ENCODE measurements at places on chromosomes 16 and 17.

- H3K27ac ChIP-seq, result no peak overlapping the region
- DNase-seq, result no peak
- H3K36me3 ChIP-seq, result no peaks in the 10 kb centered on the region
These were observed 151.5 kb upstream of the GOT2 start for GRCh38 chr16:58885528-58886170.

- peaks cover 4% of the 10 kb centered on the region for H3K36me3 ChIP-seq
- H3K27me3 ChIP-seq, result no peaks in the 10 kb centered on the region
- DNase-seq, result no peak
- H3K4me3 ChIP-seq, result no peak overlapping the region
- peaks cover 50% of the 10 kb centered on the region for H3K4me1 ChIP-seq
These were observed 45.1 kb downstream of the ZFHX3 start for GRCh38 chr16:73002866-73003265.

- no peak overlapping the region for H3K4me3 ChIP-seq
- DNase-seq, result no peak
- peaks cover 14% of the 10 kb centered on the region for H3K36me3 ChIP-seq
- H3K27ac ChIP-seq, result no peak overlapping the region
- H3K27me3 ChIP-seq, result no peaks in the 10 kb centered on the region
These were observed 40.2 kb downstream of the SPOP start for GRCh38 chr17:49637739-49638138.

DNA sequence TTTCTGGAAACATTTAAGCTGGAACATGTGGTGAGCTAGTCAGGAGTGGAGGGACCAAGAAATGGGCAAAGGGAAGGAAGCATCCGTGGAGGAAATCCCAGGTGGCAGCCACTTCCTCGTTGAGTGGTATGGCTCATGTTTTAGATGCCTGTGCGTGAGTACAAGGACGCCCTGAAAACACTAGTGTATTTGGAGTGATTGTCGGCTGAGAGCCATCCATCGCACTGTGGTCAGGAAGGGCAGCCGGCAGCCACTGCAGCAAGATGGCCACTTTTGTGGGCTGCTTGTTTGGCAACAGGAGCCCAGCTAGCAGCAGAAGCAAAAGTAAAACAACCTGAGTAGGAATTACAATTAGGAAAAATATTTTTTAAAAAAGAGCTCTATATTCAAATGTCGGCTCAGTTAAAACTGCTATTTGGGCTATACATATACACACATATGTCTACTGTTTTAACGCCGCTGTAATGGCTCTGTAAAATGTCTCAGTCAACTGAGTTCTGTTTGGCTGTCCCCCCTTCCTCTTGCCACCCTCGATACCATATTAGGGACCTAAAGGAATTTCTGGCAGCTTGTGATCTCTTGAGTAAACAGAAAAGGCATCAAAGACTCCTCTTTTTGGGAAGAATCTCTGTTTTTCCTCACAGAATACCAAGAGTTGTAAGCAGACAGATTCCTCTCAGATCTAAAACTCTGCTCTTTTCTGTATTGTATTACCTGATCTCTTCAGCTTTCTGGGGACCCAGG lies 39.2 kb downstream of the BRD7 start:
- no peak overlapping the region for H3K4me3 ChIP-seq
- H3K36me3 ChIP-seq, result peaks cover 17% of the 10 kb centered on the region
- no peak for DNase-seq

- H3K27me3 ChIP-seq, result no peaks in the 10 kb centered on the region
- DNase-seq, result no peak
- H3K4me1 ChIP-seq, result peaks cover 19% of the 10 kb centered on the region
- H3K27ac ChIP-seq, result peak overlapping the region; percentile 57
These were observed 8.6 kb upstream of the TSPOAP1 start for GRCh38 chr17:58337210-58337599.

DNA sequence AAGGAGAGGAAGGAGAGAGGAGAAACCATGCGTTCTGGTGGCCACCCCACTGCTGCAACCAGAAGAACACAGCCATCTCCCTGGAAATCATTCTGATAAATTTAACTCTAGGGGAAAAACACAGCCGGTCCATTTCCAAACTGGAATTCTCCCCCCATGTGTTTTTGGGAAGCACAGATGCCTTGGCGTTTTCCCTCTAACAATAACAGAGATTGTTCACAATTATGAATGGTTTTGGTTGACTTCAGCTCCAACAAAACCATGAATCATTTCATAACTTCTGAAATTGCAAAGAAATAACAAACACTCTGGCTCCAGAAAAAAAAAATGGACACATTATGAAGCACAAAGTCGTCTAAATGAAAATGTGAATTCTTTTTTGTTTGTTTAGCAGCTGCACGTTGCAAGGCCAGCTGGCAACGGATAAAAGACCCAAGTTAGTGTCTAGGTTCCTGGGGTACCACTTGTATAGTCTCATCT lies 46.2 kb downstream of the GNAO1 start:
- peaks cover 5% of the 10 kb centered on the region for H3K4me1 ChIP-seq
- no peaks in the 10 kb centered on the region for H3K27me3 ChIP-seq
- H3K4me3 ChIP-seq, result no peak overlapping the region
- no peak overlapping the region for H3K27ac ChIP-seq
- no peak for DNase-seq

GRCh38 chr17:69802045-69802740 lies 272.8 kb upstream of the KCNJ16 start:
- H3K27me3 ChIP-seq, result no peaks in the 10 kb centered on the region
- H3K27ac ChIP-seq, result no peak overlapping the region
- DNase-seq, result no peak
- H3K4me3 ChIP-seq, result no peak overlapping the region
- no peaks in the 10 kb centered on the region for H3K36me3 ChIP-seq
- peaks cover 11% of the 10 kb centered on the region for H3K4me1 ChIP-seq

GRCh38 chr17:4529533-4530152 lies 25.5 kb downstream of the MYBBP1A start:
- no peak for DNase-seq
- H3K27me3 ChIP-seq, result peaks cover 6% of the 10 kb centered on the region
- H3K27ac ChIP-seq, result no peak overlapping the region
- no peaks in the 10 kb centered on the region for H3K36me3 ChIP-seq
- no peak overlapping the region for H3K4me3 ChIP-seq

GRCh38 chr16:52193441-52193840 lies 353.5 kb downstream of the TOX3 start:
- no peak overlapping the region for H3K27ac ChIP-seq
- no peak overlapping the region for H3K4me3 ChIP-seq
- DNase-seq, result no peak
- H3K27me3 ChIP-seq, result no peaks in the 10 kb centered on the region
- H3K4me1 ChIP-seq, result peaks cover 10% of the 10 kb centered on the region

DNA sequence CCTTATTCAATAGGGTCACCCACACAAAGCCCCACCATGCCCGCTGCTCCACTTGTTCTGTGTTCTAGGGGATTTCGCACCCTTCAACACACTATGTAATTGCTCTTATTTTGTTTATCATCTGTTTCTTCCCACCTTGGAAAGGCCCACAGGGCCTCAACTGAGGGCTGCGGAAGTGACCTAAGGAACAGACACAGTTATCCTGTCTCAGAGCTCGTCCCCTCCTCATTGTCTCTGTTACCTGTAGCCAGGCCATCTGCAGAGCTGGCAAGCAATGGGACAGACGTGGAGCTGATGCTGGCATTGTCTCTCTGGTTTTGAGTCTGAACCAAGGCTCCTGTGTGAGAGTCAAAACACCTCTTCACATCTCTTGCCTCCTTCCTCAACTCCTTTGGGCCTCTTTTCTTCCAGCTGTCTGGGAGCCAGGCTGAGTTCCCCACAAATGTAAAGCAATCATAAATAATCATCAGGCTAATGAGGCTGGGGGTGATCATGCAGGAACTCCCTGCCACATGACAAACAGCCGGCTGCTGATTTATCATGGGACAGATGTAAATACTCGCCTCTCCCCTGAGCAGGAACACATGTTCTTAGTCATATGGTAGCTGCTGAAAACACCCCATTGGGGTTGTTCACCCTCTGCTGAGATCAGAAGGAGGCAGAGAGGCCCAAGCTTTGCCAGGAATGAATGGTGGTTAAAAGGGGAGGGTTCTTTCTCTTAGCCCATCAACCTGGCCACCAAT lies 71.9 kb downstream of the AXIN2 start:
- DNase-seq, result no peak
- no peak overlapping the region for H3K4me3 ChIP-seq
- H3K27ac ChIP-seq, result no peak overlapping the region
- peaks cover 3% of the 10 kb centered on the region for H3K36me3 ChIP-seq

GRCh38 chr17:44914698-44915271 lies 515 bp downstream of the GFAP start:
- H3K4me1 ChIP-seq, result peaks cover 27% of the 10 kb centered on the region
- no peaks in the 10 kb centered on the region for H3K36me3 ChIP-seq
- peaks cover 24% of the 10 kb centered on the region for H3K27me3 ChIP-seq
- no peak for DNase-seq
- H3K4me3 ChIP-seq, result no peak overlapping the region

- H3K27me3 ChIP-seq, result peaks cover 7% of the 10 kb centered on the region
- H3K27ac ChIP-seq, result no peak overlapping the region
- H3K4me1 ChIP-seq, result peaks cover 10% of the 10 kb centered on the region
- no peaks in the 10 kb centered on the region for H3K36me3 ChIP-seq
- H3K4me3 ChIP-seq, result no peak overlapping the region
These were observed 346.6 kb upstream of the TNRC6C start for GRCh38 chr17:77611791-77612502.

DNA sequence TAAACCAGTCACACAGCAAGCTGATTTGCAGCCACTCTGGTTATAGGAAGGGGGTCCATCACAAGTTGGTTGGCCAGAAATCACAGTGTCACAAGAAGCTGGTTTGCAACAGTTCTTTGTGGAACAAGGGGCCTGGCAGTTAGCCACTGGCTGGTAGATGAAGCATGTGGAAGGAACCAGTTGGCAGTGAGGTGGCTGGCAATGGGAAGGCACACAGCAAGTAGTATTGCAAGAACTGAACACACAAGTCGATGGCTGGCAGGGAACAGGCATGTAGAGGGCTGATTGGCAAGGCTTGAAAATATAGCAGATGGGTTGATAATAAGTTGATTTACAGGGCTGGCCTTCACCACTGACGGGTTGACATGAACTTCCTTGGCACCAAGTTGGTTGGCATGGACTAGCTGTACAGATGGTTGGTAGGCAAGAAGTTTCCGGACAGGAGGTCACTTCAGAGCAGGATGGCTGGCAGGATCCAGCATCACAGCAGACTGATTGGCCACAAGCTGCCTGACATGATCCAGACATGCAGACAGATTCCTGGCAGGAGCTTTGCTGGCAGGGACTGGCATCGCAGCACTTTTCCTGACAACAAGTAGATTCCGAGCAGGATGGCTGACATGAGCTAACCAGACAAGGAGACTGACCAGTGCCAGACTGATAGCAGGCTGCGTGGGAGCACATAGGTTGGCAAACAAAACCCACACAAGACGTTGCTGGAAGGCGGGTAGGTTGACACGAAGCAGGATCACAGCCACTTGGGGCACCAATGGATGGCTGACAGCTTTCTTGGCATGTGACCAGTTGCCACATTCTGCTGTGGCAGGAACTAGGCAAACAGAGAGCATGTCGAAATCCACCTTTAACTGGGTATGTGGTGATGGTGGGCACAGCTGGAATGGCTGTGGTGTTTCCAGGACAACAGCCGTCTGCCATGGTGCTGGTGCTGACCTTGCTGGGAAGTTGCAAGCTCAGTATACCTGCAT lies at the start of gene KRTAP29-1:
Gene KRTAP29-1, minus strand, starts transcription at position 936 of the 986 bp plus-strand sequence. Its CDS starts 0 bp downstream, at position 936.
- H3K36me3 ChIP-seq, result no peaks in the 10 kb centered on the region
- no peak within 1 kb of the TSS for H3K27ac ChIP-seq
- H3K4me3 ChIP-seq, result no peak within 1 kb of the TSS

DNA sequence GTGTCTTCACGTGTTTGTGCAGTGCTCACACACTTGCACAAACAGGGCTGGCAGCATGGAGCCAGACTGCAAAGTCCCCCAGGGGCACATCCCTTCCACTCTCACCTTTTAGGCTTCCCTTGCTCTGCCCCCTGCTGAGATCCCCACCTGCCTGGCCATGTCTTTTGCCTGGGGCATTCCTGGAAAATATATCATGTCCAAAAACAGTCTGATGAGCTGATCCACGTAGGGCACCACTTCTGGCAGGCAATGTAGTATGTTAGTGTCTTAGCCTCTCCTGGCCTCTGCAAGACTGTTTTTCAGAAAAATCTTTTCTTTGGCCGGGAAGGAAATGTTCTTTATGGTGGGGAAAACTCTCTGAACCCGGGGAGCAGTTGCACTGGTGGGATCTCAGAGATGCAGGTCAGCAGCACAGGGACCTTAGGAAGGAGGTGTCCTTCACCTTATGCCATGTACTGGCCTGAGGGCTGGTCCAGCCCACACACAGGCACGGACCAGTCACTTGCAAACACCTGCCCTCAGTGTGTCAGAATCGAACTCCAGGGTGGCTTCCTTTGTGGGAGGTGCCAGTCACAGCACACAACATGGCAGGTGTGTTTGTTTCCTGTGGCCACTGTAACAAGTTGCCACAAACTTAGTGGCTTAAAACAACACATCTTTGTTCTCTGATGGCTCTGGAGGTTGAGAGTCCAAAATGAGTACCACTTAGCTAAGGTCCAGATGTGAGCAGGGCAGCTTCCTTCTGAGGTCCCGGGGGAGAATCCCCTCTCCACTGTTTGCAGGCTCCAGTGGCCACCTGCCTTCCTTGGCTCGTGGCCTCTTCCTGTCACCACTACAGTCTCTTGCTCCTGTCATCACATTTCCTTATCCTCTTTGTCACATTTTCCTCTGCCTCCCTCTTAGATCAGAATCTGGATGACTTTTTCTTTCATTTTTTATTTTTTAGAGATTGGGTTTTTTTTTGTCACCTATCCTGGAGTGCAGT lies 46.6 kb downstream of the MPRIP start:
- no peak for DNase-seq
- H3K27me3 ChIP-seq, result no peaks in the 10 kb centered on the region
- no peak overlapping the region for H3K4me3 ChIP-seq
- H3K27ac ChIP-seq, result no peak overlapping the region
- no peaks in the 10 kb centered on the region for H3K36me3 ChIP-seq
- peaks cover 14% of the 10 kb centered on the region for H3K4me1 ChIP-seq

DNA sequence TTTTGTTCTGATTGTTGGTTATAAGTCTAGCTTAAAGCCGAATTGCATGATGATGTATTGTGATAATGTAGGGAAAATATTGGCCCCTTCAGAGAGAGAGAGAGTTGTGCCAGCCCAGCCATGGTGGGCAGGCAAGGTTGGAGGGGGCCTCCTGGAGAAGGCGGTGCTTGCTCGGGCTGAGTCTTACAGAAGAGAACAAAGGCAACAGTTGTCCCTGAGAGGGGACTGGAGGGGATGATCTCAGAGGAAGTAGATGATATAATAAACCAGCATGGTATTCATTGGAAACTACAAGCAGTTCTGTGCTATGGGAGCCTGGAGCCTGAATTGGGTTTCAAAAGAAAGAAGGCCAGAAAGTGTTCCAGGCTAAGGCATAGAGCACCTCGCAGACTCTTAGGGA lies 173.8 kb downstream of the RPTOR start:
- H3K36me3 ChIP-seq, result peaks cover 14% of the 10 kb centered on the region
- peak overlapping the region; percentile 38 for H3K4me3 ChIP-seq
- H3K4me1 ChIP-seq, result peaks cover 52% of the 10 kb centered on the region
